ENCODE measurements at places on chromosomes 2 and 18.

GRCh38 chr2:167862782-167863181, 384.6 kb downstream of the STK39 start:
- DNase-seq = no peak

- no peak for DNase-seq
Measured at GRCh38 chr18:60421356-60422118, 49.0 kb upstream of the MC4R start.

DNA sequence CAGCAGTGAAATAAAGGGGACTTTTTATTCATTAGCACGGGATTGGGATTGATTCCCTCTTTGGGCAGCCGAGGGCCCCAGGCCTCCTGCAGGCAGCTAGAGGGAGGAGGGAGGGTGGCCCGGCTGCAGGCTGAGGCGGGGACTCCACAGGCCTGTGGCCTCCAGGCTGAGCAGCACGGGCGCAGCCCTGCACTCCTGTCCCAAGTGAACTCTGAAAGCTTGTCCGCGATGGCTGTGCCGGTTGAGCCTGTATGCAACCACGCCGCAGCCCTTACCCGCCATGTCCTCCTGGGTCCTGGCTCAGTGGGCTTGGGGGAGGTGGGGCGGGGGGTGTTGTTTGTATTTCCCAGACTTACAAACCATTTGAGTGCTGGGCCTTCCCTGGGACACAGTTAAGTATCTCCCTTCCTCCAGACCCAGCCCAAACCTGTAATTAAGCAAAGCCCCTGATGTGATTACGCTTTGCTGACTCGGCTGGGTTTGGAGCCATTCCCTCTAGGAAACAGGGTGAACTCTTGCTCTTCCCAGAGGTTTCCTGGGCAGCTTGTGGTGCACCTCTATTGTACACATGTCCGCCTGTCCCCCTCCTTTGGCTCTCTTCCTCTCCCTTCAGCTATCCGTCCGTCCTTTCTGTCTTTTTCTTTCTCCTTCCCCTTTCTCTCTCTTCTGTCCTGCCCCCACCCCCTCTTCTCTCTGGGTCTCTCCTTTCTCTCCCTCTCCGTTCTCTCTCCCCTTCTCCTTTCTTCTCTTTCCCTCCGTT, 5.3 kb downstream of the GLI2 start:
- no peak for DNase-seq

GRCh38 chr2:106104332-106105062, 89.6 kb downstream of the UXS1 start:
- DNase-seq = no peak

- DNase-seq = no peak
Measured at GRCh38 chr2:18828296-18828695, 238.9 kb upstream of the NT5C1B start.

DNA sequence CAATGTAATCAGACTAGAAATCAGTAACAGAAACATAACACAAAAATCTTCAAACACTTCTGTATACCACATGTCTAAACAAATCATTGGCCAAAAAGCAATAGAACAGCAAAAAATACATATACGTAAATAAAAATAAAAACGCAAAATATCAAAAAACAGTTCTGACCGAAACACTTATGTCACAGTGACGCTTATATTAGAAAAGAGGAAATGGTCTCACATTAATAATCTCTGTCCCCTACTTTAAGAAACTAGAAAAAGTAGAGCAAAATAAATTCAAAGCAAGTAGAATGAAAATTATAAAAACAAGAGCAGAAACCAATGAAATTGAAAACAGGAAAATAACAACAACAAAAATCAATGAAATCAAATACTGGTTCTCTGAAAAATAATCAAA, 41.9 kb downstream of the TMEM131 start:
- DNase-seq = no peak

GRCh38 chr2:222641336-222641735, 14.6 kb downstream of the FARSB start:
- no peak for DNase-seq
